ENCODE measurements at places on chromosomes 4 and X.
A peak's percentile ranks its signal among the peaks of the same experiment; 100 is the strongest.

DNA sequence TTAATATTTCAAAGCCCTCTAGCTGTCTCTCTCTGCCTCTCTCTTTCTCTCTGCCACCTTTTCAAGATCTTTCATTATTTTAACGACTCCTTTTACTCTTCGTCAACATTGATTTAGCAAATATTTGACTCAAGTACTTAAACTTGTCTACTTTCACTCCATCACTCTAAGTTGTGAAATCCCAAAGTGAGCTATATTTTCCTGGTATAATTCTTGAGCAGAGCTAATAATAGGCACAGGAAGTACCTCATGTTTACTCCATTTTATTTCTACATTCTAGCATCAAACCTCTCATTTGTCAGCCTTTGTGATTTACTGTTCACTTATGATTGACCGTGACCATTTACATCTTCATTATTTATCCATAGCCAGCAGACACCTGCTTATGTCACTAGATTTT lies 482.5 kb downstream of the RPA4 start:
- DNase-seq = no peak

- DNase-seq = no peak
Measured at GRCh38 chrX:34886011-34886410, 56.6 kb upstream of the FAM47B start.

- DNase-seq = peak; percentile 85
Measured at GRCh38 chr4:107034091-107034995, 1.8 kb downstream of the DKK2 start.

DNA sequence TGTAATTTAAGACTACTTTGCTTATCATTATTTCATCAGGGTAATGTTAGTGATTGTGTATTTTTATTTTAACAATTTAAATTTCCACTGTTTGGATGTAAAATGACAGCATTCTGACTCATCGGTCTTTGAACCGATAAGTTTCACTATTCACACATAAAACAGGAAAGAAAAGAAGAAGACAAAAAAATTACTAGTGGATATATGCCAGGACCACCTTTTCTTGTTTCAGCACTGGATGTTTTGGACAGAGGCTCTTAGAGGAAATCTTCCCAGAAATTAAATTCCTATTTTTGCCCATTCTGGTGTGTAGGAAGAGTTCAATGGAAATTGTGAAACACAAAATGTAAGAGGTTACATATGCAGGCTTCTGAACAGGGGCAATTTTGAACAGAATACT lies 57.4 kb downstream of the VEGFC start:
- DNase-seq = no peak

GRCh38 chr4:17717301-17717700 lies 64.1 kb downstream of the FAM184B start:
- no peak for DNase-seq

- no peak for DNase-seq
Measured at GRCh38 chr4:55887594-55887993, 34.1 kb downstream of the EXOC1 start.

GRCh38 chrX:3666975-3667374 lies 46.5 kb downstream of the PRKX start:
- no peak for DNase-seq
